ENCODE measurements at places on chromosomes 12 and 14.

DNA sequence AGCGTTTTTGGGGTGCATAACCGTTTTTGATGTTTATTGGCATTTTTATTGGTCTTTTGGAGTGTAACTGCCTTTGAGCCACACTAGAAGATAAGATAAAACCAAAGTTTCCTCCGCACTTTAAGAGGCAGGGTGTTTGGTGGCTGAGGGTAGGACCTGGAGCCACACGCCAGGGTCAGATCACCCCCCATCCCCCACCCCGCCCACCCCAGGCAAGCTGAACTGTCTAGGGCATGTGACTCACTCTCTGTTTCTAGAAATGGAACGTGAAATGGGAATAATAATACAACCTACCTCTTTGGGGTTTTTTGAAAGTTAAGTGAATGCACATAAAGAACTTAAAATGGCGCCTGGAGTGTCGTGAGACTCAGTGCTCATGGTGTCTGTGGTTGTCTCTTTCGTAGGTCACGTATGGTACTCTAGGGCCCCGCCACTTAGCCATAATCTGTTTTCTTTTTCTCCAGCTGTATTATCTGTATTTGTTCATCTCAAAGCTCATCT lies 56.0 kb downstream of the PPP2R5C start:
- DNase-seq = no peak

DNA sequence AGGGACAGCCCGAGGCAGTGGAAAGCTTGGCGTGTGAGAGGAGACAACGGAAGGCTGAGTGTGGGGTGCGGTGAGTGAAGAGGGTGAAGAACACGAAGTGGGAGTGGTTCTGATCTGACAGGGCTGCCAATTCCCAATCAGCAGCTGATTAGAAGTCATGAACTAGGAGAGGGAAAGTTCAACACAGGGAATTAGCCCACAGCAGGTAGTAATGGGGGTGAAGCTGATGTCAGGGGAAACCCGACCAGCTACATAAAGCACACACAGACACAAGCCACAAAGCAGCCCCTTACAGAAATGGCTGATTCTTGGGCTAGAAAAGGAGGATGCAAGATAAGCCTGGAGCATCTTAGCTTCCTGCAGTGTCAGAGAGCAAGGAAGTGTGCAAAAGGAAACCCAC lies 47.5 kb upstream of the TCL1A start:
- no peak for DNase-seq

DNA sequence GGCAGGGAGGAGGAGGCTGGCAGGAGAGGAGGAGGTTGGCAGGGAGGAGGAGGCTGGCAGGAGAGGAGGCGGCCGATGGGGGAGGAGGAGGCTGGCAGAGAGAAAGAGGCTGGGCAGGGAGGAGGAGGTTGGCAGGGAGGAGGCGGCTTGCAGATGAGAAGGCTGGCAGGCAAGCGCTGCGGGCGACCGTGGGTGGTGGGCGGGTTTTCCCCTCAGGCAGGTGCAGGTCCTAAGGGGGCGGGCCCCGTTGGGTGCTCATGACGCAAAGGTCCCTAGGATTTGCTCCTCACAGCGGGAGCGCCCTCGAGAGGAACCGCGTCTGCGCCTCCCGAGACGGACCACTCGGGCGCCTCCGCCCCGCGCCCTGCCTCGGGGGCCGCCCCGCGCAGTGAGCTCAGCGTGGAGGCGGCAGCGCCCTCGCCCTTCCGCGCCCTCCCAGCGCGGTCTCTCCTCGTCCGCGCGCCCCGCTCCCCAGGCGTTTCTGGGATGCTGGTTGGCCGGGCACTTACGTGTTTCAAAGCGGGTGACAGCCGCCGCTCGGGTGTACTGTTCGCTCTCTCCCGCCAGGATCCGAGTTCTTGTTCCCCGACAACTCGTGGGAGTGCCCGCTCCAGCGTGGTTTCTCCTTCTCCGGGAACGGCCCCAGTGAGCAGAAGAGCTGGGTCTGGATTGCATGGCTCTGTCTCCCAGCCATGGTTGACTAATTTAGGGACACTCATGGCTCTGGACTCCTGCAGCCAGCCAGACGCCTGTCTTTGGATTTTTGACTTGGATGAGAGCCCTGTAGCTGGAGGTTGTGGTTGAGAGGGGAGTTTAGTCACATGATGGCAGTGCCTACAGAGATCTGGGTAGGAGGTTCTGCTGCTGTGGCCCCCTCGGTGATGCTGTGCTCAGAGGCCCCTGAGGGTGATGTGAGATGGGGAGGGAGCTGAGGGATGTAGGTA lies 64.1 kb upstream of the PPP4R3A start:
- peak; percentile 42 for DNase-seq

GRCh38 chr12:62760779-62761178 lies 174.2 kb downstream of the PPM1H start:
- no peak for DNase-seq
